Stimulated activated CD8-positive, alpha-beta memory T cell treated with anti-CD3 and anti-CD28 coated beads, Interleukin-4, amount 100 ng/mL, for 1 hour (primary cell): ENCODE measurements at places on chromosomes 6 and 20.

DNA sequence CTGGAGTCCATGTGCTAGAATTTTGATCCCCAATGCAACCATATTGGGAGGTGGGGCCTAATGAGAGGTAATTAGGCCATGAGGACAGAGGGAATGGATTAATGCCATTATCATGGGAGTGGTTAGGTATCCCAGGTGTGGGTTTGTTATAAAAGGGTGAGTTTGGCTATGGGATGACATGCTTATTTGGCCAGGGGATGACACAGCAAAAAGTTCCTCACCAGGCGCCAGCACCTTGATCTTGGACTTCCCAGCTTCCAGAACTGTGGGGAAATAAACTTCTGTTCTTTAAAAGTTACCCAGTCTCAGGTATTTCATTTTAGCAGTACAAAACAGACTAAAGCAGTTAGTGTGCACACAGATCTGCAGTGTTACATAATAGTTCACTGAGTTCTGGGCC, 84.1 kb downstream of the ADGB start:
- DNase-seq = no peak

- no peak for DNase-seq
These were observed 88.0 kb downstream of the INSM1 start for GRCh38 chr20:20455926-20456325.

GRCh38 chr20:13111249-13111911, 102.6 kb downstream of the SPTLC3 start:
- no peak for DNase-seq

DNA sequence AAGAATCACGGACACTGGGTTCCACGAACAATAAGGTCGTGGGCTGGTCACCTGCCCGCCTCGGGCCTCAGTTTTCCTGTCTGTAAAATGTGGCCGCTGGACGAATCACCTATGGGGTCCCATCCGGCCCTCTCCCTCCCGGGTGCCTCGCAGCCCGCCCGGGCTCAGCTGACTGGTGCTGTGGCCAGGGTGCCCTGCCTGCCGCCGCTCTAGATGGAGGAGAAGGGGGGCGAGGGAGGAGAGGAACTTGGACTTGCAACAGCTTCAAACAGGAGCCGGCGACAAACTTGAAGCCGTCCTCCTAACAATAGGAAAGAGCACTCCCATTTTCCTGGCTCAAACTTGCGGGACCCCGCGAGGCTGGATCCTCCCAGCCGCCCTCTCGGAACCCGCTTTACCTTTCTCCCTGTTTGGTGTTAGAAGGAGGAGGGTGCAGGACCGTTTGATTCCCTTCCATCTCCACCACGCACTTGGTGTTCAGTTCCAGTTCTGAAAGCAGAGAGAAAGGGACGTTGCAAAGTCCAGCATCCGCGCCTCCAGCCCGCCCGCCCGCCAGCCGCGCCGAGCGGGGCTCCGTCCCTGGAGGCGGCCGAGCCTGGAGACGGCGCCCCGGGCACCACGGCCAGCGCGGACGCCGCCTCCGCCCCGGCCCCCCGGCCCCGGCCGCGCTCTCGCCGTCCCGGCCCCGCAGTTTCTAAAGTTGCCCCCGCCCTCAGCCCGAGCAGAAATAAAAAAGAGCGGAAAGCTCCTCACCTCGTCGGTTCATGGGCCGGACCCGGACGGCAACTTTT, 584 bp downstream of the KIF13A start:
- DNase-seq = no peak

DNA sequence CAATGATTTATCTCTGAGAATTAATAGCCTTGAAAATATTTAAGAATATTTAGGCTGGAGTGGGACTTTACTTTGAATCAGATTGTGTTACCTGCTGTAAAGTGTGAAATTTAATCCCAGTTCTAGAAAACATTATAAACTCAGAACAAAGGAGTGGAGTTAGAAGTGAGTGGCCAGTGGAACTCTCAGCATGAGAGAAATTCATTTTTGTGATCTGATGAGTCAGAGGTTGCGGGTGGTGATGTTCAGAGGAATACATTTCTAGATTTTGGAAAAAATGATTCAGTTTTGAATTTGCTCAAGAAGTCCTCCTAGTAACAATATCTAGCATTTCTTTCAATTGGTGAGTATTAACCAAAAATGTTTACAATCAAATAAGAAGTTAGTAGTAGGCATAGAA, 167.5 kb downstream of the ZFAND3 start:
- DNase-seq = no peak

DNA sequence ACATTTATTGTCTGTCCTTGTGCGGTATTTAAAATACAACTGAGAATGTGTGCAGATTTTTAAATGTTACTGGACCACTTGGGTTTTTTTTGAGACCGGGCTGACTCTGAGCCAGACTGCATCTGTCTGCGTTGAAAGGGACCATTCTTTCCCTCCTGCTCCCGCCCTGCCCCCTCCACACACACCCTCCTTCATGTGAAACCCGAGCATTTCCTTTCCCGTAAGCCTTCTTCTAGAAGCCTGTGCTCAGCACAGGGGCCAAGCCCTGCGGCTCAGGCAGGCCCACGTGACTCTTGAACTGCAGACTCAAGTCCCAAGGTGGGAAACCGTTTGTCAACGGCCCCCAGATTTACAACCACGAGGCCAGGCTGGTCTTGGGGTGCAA, 82.7 kb upstream of the FOXC1 start:
- no peak for DNase-seq

GRCh38 chr6:160137130-160137988, 15.7 kb downstream of the SLC22A1 start:
- DNase-seq = no peak

DNA sequence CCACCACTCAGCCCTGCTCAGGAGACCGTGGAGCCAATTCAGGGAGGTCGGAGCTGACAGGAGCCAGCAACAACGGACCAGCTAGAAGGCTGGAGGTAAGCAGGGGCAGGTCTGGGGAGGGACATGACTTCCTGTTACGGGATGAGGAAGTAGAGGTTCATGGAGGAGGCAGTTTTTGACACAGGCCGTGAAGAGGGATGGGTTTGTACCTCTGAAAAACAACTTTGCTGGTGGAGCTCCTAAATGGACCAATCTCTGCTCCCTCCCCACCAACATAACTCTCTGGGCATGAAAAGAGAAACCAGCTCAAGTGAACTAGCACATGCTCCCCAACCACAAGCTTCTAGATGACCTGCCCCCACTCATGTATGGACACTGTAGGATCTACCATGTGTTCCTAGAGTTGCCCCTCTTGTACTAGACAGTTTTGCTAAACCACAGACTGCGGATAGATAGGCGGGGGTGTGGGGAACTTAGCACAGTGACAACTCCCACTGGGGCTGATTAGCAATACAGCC, 31.4 kb downstream of the RALGAPA2 start:
- DNase-seq = no peak

- DNase-seq = no peak
These were observed 594.5 kb downstream of the RFPL4B start for GRCh38 chr6:112941613-112942012.

GRCh38 chr6:87944541-87944954, 103.1 kb upstream of the SPACA1 start:
- no peak for DNase-seq

- no peak for DNase-seq
These were observed 14.3 kb upstream of the LAMP5 start for GRCh38 chr20:9500121-9500520.

- no peak for DNase-seq
These were observed 471.5 kb downstream of the HDGFL1 start for GRCh38 chr6:23040899-23041298.

DNA sequence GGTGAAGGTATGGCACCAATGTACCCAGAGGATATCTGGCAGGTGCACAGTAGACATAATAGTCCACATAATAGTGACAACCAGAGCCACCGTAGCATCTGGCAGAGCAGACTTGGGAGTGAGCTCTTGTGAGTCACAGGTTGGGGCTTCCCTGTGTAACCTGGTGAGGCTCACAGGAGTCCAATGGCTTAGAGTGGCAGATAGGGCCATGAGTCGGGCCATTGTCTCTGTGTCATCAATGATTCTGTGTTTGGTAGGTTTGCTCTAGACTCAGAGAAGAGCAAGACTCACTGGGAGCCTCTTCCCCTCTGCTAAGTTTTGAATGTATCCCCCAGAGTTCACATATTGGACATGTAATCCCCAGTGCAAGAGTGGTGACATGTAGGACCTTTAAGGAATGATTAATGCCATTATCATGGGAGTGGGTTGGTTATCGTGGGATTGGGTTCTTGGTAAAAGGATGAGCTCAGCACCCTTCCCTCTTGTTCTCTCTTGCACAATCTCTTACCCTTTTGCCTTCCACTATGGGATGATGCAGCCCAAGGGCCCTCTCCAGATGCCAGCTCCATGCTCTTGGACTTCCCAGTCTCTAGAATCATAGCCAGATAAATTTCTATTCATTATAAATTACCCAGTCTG, 22.6 kb upstream of the SIRPA start:
- DNase-seq = no peak
